ENCODE measurements at places on chromosomes 16 and 17.

- no peak for DNase-seq
Measured at GRCh38 chr16:19239511-19240155, 45.9 kb upstream of the CLEC19A start.

DNA sequence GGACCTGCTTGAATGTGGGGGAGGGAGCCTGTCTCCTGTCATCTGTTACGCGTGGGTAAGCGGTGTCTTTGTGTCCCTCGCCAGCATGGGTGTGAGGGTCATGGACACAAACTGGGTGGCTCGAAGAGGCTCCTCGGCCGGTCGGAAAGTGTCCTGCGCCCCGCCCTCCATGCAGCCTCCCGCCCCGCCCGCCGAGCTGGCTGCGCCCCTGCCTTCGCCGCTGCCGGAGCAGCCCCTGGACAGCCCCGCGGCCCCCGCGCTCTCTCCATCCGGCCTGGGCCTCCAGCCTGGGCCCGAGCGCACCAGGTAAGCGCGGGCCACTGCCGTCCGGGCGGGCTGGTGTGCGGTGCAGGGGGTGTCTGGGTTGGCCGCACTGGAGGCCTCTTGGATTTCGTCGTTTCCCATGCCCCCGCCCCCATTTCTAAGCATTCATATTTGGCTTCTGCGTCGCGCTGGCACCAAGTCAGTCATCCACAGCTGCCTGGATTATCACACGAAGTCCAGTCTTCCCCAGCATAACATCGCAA is 43.8 kb downstream of the ELAC2 start:
- no peak for DNase-seq

GRCh38 chr17:42436391-42436790 is 13.3 kb upstream of the CAVIN1 start:
- DNase-seq: peak; percentile 84

- no peak for DNase-seq
Measured at GRCh38 chr17:73555199-73555960, 88.9 kb downstream of the SDK2 start.

DNA sequence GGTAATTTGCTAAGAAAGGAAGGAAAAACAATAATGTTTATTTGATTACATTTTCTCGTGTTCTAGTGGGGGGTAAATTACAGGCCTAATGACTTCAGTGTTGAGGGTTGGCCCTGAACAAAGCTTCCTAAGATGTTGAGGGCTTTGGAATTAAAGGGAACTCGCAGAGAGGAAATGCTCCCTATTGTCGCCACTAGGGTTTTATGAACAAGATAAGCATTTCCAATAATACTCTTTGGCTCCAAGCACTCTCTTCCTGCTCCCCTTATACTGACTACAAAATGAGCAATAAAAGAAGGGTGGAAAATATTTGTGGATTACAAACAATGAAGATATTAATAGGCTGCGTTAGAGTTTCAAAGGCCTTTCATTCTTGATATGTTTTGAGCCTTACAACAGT is 363.6 kb downstream of the HS3ST3B1 start:
- DNase-seq: no peak

DNA sequence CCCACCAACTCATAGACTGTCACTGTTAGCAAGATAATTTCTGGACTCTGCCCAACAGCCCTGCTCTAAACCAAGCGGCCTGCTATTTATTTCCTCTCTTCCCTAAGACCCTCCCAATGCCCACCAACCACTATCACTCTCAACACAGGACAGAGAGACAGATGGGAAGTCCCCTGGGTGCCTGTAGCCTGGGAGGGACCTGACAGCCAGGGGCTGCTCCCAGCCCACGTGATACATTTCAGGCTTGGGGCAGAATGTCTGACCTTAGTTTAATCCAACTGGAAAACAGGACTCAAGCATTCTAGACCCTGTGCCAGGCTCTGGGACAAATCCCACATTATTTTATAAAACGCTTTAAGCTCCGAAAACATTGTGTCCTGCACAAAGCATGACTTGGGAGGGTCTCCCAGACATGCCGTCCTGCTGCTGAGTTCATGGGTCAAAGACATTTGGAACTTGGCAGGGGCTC is 23.6 kb downstream of the XYLT1 start:
- DNase-seq: no peak

DNA sequence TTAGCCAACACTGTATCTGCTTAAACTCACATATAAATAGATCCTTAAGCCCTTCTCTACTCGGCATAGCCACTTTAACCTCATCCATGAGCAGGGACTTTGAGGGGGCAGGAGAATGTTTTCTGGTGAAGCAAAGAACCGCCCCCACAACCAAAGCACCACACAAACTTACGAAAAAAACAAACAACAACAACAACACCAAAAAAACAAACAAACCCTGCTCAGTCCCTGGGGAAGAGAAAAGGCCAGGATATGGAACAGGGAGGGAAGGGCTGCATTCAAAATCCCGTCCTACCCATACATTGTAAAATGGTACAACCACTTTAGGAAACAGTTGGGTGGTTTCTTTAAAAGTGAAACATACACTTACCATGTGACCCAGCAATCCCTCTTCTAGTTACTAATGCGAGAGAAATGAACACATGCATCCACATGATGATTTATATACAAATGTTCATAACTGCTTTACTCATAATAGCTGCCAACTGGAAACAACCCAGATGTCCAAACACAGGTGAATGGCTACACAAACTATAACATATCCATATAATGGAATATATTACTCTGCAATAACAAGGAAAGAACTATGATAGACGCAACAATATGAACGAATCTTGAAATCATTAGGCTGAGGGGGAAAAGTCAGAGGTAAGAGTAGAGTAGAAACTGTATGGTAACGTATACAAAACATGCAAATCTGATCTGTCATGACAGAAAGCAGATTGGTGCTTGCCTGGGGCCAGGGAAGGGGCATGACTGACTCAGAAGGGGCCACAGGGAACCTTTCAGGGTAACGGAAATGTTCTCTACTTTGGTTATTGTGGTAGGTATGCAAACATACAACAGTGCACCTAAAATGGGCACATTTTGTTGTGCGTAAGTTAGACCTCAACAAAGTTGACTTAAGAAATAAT is 37.7 kb upstream of the TOB1 start:
- DNase-seq: no peak

- DNase-seq: no peak
Measured at GRCh38 chr17:538181-538973, 176.3 kb downstream of the VPS53 start.

DNA sequence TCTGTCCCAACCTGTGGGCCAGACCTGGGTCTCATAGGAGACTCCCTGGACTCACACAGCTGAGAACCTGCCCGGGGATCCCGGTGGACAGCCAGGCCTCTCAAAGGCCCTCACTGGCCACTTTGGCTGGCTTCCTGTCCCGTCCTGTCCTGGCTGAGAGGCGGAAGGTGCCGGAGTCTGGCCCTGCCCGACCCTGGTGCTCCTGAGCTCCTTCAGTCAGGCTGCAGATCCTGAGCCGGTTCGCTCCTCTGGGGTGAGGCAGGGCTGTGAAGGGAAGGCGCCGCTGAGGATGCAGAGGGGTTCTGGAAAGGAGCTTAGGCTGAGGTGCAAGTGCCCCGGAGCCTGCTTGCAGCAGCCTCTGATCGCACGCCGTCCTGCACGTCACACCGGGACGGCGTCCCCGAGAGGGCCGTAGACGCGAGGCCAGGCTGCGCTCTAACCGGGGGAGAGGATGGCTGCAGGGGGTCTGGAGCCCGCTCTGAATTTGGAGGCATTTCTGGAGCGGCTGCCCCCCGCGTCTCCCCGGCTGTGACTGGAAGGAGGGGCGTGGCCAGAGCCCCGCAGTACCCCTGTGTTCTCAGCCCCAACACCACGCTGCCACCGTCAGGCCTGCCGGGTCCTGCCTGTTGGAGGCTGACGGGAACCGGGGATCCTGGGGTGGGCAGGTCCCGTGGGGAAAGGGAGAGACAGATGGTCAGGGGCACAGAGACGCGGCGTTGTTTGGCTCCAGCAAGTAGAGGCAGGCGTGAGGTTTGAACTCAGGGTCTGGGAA is 4.1 kb downstream of the HGS start:
- no peak for DNase-seq

GRCh38 chr17:77222356-77222755 is 81.6 kb downstream of the SEC14L1 start:
- no peak for DNase-seq

DNA sequence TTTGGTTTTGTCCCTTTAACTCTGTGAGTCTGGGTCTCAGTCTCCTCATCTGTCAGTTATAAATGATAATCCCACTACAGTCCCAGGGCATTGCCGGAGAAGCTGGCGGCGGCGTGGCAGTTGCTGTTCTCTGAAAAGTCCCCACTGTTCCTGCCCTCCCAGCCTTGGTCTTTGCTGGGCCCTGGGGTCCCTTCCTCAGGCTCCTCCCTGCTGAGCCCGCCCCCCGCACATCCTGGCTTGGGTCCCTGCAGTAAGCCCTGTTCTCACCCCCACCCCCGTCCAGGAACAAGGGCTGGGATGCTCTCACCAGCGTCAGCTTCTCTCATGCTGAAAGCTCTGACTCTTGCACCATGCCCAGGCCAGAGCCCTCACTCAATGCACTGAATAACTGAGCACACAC is 35.3 kb upstream of the PEMT start:
- no peak for DNase-seq

- DNase-seq: no peak
Measured at GRCh38 chr16:29903590-29903989, 3.3 kb downstream of the ASPHD1 start.

DNA sequence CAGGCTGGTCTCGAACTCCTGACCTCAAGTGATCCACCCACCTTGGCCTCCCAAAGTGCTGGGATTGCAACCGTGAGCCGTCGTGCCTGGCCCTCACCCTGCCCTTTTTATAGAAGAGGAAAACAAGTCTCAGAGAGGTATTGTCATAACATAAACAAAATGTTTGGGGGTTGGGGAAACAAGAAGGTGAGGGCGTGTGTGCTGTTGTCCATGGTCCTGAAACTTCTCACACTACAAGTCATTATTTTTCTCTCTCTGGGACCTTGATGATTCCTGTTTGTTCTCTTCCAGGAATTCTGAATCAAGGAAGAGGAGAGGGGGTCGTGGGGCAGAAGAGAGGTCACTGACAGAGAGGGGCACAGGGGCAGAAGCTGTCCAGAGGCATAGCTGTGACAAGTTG is 160.2 kb upstream of the LHX1 start:
- no peak for DNase-seq

DNA sequence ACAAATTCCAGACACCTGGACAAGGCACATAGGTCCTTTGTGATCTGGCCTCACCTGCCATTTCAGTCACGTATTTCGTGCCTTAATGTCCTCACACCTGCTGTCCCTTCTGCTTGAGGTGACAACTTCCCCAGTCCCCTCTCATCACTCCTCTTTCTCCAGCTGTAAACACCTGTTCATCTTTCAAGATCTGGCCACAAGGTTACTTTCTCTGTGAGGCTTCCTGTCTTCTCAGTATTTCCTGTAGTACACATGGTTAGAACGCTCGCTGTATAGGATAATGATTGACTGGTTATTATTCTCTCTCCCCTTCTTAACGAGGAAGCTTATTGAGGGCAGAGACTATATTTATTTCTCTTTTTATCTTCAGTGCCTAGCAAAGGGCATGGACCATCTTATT is 74.5 kb upstream of the PMFBP1 start:
- DNase-seq: no peak

- DNase-seq: no peak
Measured at GRCh38 chr16:9706217-9706836, 475.9 kb downstream of the GRIN2A start.

DNA sequence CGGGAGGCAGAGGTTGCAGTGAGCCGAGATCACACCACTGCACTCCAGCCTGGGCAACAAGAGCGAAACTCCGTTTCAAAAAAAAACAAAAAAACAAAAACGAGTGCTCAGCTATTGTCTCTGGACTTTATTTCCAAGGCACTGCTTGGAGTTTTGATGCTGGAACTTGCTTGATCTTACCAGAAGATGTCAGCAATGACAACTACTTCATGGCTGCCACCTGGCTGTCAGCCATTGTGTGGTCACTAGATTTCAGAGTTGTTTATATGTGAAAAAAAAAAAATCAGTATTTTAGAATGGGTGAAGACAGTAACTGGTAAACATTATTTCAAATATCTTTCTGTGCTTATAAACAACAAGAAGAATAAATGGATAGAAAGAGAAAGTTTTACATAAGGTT is 26.3 kb upstream of the OR4D1 start:
- DNase-seq: no peak

GRCh38 chr17:54270499-54270898 is 447.8 kb downstream of the KIF2B start:
- DNase-seq: no peak

- no peak for DNase-seq
Measured at GRCh38 chr17:42886283-42887176, 14.1 kb upstream of the G6PC1 start.

- peak; percentile 82 for DNase-seq
Measured at GRCh38 chr16:49859125-49859811, 3.4 kb upstream of the ZNF423 start.

DNA sequence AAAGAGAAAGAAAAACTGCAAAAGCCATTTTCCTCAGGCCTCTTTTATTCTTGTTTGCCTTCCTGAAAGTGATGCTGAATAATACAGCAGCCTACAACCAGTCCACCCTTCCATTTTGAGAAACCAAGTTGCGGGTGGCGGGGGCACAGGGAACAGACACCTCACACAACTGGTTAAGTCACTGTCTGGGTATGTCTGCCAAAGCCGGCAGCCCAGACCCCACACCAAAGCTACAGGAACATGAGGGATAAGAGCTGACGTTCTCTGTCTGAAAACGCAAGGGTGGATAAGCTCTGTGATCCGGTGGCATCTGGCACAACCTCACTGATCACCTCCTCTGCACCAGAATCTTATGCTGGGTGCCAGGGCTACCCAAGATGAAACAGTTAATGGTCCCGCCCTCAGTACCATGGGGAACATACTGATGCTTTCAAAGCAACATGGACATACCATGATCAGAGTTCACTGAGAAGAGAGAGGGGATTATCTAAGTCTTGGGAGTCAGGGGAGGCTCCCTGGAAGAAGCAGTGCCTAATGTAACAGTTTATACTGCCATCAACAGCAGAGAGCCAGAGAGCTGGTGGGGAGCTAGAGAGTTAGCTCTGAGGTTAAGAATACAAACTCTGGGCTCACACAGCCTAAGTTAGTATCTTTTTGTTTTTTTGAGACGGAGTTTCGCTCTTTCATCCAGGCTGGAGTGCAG is 53.5 kb downstream of the ERCC4 start:
- DNase-seq: no peak

DNA sequence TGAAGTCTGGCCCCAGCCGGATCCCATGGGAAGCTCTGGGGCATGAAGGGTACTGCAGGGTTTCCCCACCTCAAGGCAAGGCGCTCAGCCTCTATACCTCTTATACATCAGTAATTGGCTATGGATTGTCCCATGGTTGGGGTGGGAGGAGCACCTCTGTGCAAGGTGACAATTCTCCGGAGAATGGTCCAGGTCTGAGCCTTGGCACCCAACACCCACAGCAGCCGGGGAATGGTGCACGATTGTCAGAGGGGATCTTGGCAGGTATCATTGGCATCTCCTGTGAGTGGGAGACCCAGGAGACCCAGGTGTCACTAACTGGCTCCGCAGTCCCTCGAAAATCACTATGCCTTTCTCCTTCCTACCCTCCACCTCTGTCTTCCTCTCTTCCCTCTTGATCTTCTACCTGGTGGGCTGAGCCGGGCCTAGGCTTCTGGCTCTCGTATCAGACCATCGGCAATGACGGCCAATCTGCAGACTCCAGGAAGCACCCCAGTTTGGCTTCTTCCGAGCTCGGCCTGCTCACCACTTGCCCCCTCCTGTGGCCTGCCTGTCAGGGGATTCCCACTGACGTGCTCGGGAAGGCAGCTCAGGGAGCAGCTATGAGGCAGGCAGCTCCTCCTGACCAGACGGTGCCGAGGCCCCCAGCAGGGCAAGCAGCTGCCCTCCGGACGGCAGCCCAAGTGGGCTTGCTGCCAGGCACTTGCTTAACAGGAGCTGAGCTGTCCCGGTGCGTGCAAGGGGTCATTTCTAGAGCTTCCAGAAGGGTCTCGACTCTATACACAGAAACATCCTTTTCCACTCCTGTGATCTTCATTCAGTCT is 10.0 kb upstream of the CALB2 start:
- peak; percentile 44 for DNase-seq

Measured in right atrium auricular region (tissue), 2 donors.